Putamen (tissue), 1 donor: ENCODE measurements at places on chromosomes 1 and 21.

DNA sequence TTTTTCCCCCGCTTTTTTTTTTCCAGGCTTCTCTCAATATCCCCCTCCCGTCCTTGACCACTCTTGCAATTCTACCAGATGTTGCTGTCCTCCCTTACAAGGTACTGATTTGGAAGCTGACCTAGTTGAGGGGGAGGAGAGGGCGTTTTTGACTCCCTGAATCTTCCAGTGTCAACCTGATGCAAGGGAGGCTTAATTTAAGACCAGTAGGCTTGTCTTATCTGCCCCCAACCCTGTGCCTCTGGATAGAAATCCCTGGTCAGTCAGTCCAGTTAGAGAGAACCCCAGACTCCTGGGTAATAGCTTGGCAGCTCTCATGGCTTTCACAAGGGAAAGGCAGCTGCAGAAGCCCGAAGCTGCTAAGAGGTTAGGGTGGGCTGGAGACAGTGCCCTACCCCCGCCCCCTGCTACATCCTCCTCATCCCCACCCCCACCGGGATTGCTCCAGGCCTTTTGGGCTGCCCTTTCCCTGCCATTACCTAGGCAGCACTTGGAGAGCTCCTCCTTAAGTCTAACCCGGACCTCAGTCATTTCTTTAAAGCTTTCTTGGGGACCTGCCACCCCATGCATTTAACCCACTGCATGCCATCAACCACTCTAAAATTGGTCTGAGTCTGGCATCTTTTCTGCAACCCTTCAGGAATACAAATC lies 3.6 kb downstream of the ACKR1 start:
- DNase-seq: no peak

DNA sequence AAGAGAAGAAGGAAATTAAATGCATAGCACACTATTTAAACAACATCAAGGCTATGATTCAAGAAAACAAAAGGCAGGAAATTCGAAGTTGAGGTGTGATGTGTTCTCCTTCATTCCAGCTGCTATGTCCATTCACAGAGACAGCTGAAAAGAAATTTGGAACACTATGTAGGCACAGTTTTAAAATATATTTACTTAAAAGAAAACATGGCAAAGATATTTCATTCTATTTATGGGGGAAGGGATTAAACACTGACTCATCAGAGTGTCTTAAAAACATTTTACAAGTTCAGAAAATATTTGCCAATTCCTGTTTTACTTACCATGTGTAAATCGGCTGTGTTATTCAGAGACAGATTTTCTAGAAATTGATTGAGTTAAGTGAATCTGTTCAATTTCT lies 39.4 kb upstream of the NGF start:
- no peak for DNase-seq

DNA sequence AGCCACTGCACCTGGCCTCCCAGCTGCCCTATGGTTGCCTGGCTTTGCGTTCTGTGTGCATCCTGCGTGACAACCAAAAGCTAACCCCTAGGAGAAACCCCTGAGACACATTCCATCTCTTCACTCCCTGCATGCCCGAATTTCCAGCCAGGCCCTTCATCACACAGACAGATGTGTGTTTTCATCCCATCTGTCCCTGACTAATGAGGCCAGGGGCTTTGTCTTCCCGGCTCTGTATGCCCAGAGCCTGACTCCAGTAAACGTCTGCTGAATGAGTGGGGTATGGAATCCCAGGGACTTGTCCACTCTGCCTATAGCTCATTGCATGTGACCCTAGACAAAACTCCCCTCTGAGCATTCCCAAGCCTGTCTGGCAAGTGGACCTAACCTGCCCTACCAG lies 9.6 kb downstream of the ESPN start:
- DNase-seq: no peak

- peak; percentile 59 for DNase-seq
Observed at GRCh38 chr1:3410142-3410925, 44.1 kb upstream of the ARHGEF16 start.

- no peak for DNase-seq
Observed at GRCh38 chr1:94433866-94434265, 15.7 kb downstream of the ABCD3 start.

DNA sequence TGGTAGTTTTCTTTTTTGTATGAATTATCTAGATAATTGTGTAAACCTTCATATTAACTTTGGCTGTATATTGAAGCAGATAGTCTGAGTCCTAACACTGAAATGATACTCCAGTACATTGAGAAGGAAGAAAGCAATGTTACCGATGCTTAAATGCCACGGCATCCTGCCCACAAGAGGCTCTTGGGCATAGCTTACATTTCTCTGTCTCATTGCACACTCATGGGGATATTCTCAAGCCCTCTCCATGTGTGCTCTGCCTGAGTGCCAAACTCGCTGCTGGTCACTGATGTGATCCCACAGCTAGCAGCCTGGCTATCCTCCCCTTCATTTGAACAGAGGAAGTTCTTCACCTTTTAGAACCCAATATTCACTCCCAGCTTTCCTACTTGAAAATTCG lies 179.4 kb downstream of the TGFB2 start:
- DNase-seq: no peak

GRCh38 chr1:92839442-92839841 lies 7.6 kb downstream of the RPL5 start:
- DNase-seq: no peak

- DNase-seq: no peak
Observed at GRCh38 chr1:82818586-82818985, 1017.9 kb downstream of the ADGRL2 start.

DNA sequence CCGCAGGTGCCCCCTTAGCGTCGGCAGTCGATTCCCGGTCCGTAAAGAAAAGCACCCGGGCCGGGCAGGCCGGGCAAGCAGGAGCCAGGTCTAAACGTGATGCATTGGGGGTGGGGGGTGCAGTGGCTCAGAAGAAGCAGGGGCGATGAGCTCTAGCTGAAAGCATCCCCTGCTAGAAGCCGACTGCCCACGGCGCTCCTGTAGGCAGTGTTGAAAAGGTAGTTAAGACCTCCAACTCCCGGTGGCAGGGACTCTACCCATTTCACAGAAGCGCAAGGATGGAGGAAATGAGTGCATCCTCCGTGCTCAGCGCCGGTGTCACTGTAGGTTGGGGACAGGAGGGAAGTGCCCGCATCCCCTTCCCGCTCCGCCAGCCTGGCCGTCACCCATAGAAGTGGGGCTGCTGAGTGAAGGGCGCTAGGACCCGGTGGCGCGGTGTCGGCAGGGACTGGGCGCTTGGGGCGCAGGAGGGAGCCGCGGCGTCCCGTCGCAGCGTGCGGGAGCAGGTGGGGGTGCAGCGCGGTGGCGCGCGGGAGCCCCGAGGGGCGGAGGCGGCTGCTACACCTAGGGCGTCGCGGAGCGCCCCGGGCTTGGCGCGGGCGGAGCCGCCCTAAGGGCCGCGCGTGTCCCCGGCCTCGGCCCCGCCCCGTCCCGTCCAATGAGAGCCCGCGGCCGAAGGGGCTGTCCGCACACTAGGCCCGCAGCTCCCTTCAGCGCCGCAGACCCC lies at the start of gene WNT2B:
Gene WNT2B, plus strand, starts transcription at position 688 of the 727 bp plus-strand sequence. CDS start 298 bp downstream, outside the sequence.
- DNase-seq: peak; percentile 41
